ENCODE measurements at places on chromosomes 7 and 10.

GRCh38 chr10:5963071-5963470 is 14.3 kb downstream of the IL15RA start:
- DNase-seq: no peak

DNA sequence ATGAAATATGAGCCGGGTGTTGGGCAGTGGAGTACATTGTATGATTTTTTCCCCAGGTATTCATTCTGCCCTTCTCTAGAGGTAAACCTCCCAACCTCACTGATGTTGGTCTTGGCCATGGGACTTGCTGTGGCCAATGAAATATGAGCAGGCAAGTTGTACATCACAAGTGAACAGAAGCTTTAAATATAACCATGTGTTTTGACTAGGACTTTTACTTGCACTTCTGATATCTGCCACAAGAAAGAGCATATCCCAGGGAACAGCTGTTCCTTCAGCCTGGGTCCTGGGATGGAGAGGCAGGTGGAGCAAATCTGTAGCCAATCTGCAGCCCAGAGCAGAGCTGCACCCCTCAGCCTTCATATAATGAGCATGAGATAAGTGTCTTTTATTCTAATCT is 109.8 kb upstream of the PALS2 start:
- no peak for DNase-seq

GRCh38 chr10:129926066-129927055 is 37.7 kb downstream of the EBF3 start:
- DNase-seq: no peak

- DNase-seq: no peak
Measured at GRCh38 chr10:5538446-5538845, 13.7 kb downstream of the CALML3 start.

- DNase-seq: no peak
Measured at GRCh38 chr7:118502235-118502634, 277.7 kb downstream of the ANKRD7 start.
